ENCODE measurements at places on chromosomes 3 and 15. TPM values are rescaled to one million over a fixed set of nuclear protein-coding genes. Genes with fewer than 3 reads are reported as not detected.

GRCh38 chr15:77975332-77976094 lies 102.0 kb downstream of the TBC1D2B start:
- H3K27me3 ChIP-seq, result no peaks in the 10 kb centered on the region
- H3K4me3 ChIP-seq, result no peak overlapping the region
- no peaks in the 10 kb centered on the region for H3K36me3 ChIP-seq
- no peak overlapping the region for H3K27ac ChIP-seq

DNA sequence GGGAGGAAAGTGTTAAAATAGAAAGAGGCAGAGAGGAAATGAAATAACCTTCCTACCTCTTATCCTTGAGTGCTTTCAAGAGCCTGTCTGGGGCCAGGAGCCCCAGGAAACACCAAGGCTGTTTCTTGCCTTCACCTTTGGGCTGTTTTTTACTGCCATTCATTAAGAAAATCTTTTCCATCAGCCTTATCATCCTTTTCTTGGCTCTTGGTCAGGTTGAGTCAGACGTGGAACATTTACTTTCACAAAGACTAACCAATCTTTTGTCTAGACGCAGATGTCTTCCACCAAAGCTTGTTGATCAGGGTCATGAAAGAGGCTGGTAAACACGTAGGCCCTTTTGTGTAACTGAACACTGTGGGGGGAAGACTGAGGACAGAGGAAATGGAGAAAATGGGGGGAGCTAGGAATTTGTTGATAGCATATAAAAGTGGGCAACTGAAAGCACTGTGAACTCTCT lies 151.0 kb upstream of the THBS1 start:
- no peak for DNase-seq
- no peaks in the 10 kb centered on the region for H3K27me3 ChIP-seq
- no peaks in the 10 kb centered on the region for H3K36me3 ChIP-seq
- peaks cover 10% of the 10 kb centered on the region for H3K4me1 ChIP-seq
- H3K4me3 ChIP-seq, result no peak overlapping the region

GRCh38 chr3:172882563-172882962 lies 132.0 kb downstream of the ECT2 start:
- no peaks in the 10 kb centered on the region for H3K36me3 ChIP-seq
- no peak overlapping the region for H3K4me3 ChIP-seq
- no peak overlapping the region for H3K27ac ChIP-seq

GRCh38 chr3:171257251-171258203 lies 202.7 kb downstream of the TNIK start:
- no peak overlapping the region for H3K27ac ChIP-seq
- no peaks in the 10 kb centered on the region for H3K36me3 ChIP-seq
- no peaks in the 10 kb centered on the region for H3K4me1 ChIP-seq
- no peak overlapping the region for H3K4me3 ChIP-seq
- no peak for DNase-seq
- H3K27me3 ChIP-seq, result no peaks in the 10 kb centered on the region

- H3K27ac ChIP-seq, result no peak overlapping the region
- H3K36me3 ChIP-seq, result no peaks in the 10 kb centered on the region
- no peaks in the 10 kb centered on the region for H3K4me1 ChIP-seq
- no peak for DNase-seq
- no peak overlapping the region for H3K4me3 ChIP-seq
These were observed 193.5 kb upstream of the ZBTB20 start for GRCh38 chr3:115340586-115340985.

GRCh38 chr3:110456438-110457138 lies 615.0 kb upstream of the NECTIN3 start:
- H3K27me3 ChIP-seq, result no peaks in the 10 kb centered on the region
- H3K4me3 ChIP-seq, result no peak overlapping the region
- H3K4me1 ChIP-seq, result no peaks in the 10 kb centered on the region
- no peak for DNase-seq
- H3K27ac ChIP-seq, result no peak overlapping the region

- H3K27ac ChIP-seq, result no peak overlapping the region
- no peaks in the 10 kb centered on the region for H3K36me3 ChIP-seq
- peaks cover 6% of the 10 kb centered on the region for H3K4me1 ChIP-seq
- no peaks in the 10 kb centered on the region for H3K27me3 ChIP-seq
- no peak overlapping the region for H3K4me3 ChIP-seq
These were observed 89.9 kb downstream of the ASB7 start for GRCh38 chr15:100692246-100692645.

Gene SCAANT1
- total RNA-seq, result not detected

Gene ANKUB1
- 3.3 TPM for total RNA-seq

Gene TMCO5A
- total RNA-seq, result 129 TPM

Gene CPLX3
- total RNA-seq, result 5.7 TPM

Gene DUOXA2
- total RNA-seq, result 0.31 TPM

Gene ISLR
- 39.5 TPM for total RNA-seq

Measured in testis (tissue), 5 donors.